Brain (organoid and tissue), 16 donors: ENCODE measurements at places on chromosomes 6 and 20.

DNA sequence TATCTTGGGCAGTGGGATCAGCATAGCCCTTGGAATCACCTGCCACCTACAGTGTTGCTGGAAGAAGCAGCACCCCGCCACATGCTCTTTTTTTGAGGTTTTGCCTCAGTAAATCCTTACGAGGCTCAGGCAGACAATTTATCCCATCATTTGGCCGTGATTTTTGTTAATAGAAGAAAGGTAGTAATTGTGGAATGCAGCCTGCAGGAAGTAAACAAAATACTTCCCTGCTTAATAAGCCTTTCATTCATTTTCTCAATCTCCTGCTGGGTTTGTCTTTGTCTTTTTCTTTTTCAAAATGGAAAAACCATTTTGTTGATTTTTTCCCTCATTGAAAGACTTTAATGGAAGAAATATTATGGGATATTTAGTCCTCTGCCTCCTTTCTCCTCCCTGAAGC is 93.7 kb upstream of the CD83 start:
- no peak for DNase-seq

DNA sequence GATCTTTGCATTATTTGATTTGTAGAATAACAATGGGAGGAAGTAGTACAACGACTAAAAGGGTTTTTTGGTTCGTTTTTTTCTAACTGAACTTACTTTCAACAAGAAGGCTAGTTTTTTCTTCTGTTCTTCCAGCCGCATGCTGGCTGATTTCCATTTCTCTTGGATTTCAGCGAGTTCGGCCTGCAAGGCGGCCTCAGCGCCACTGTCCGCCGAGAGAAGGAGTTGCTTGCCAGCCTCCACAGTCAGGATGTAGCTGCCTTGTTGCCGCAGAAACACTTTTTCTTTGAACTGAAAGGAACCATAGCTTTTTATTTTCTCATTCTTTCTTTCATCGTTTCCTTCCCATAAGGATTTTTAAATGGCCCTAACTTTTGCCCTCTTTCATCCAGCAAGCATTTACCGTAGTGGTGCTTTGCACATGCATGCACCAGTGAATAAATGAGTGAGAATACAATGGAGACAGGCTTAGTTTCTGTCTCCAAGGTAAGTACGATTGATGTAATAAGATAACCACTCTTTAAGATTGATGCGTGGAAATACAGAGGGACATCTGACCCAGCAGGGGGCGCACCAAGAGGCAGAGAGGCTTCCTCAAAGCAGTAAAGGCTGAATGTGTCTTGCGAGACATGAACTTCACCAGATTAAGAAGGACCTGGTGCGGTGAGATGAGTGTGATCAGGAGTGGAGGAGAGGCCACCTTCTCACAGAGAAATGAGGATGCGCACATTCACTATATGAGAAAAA is 398.8 kb downstream of the ESR1 start:
- no peak for DNase-seq

DNA sequence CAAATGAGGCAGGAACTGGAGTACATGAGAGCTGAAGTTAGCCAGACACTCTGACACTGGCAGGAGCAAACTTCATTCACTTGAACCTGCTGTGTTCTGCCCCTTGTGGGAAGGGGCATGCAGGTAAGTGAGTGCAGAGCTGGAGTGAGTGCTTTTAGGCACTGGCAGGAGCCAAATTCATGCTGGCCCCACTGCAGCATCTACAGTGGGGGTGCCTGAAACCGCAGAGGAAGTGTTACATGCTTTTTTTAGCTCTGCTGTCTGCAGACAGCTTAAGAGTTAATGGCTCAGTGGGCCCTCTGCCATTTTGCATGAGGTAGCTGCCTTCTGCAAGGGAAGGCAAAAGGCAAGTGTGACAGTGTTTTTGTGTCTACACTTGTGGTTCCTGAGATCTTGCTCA is 167.9 kb upstream of the SYNCRIP start:
- DNase-seq = no peak

DNA sequence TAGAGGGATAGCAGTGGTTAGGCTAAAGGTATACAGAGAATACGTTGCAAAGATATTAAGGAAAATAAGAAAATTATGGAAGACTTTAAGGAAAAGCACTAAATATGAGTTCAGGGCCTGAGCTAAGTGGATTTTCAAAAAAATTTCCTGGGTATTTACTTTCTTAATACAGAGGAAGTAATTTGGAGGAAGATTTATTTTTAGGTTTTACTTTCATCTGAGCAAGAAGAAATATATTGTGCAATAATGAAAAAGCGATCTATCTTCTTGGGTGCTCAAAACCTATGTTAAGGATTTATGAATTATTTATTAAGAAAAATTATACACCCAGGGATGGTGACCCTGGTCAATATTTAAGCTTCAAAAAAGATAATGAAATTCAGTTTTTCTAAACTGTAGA is 224.7 kb downstream of the PLCB1 start:
- DNase-seq = no peak

GRCh38 chr6:26249707-26249956 is 115.4 kb upstream of the BTN3A2 start:
- DNase-seq = peak; percentile 82

- peak; percentile 73 for DNase-seq
Measured at GRCh38 chr6:90074161-90074850, 180.0 kb downstream of the GJA10 start.

- DNase-seq = no peak
Measured at GRCh38 chr6:3361312-3362037, 95.4 kb downstream of the SLC22A23 start.

DNA sequence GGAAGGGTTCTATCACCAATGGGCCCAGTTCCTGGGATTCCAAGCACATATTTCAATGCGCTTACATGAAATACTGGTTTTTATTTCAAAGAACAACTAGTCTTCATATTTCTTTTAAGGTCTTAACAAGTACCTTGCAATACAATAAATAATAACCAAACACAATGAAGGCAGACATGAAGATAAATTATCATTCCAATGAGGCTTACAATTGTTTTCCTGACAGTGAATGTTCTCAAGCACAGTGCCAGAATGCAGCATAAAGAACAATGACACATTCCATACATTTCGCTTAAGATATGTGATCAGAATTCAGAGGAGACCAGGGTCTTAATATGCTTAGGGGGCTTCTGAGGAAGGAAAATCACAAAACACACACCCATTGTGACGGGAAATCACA is 26.3 kb downstream of the RAMACL start:
- DNase-seq = no peak

GRCh38 chr6:18596531-18596835 is 209.3 kb downstream of the RNF144B start:
- DNase-seq = no peak

DNA sequence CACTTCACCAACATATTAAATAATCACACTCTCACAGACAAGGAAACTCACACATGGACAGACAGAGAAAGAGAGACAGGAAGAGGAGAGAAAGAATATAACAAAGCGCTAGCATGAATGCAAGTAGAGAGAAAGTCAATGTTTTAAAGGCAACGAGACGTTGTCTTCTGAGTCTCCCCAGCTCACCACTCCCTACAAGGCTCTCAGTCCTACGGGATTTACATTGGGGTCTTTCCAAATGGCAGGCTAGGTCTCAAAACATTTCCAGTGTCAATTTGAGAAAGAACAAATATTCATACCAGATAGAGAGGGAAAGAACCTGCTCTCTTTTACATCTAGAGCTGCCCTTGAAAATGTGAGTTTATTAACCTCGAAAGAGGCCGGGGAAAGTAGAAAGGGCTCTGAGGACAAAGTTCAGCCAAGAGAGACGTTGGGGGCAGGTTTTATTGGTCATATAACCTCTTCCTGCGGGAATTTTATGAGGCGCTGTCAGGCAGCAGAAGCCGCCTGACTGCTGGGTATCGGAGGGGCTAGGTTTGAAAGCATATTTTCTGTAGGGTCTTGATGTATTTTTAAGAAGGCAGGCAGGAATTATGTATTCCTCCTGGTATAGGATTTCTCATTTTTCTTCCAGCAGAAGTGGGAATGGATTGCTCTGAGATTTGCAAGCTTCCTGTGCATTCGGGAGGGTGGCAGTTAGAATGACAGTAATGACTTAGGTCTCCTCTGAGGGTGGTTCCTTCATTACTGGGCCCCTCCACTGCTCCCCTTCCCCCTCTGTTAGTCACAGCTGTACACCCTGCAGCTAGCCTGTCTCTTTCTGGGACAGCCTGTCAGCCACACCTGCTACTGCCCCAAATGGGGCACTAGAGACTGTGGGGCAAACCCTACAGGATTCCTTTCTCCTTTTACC is 34.4 kb upstream of the KIF16B start:
- peak; percentile 7 for DNase-seq

DNA sequence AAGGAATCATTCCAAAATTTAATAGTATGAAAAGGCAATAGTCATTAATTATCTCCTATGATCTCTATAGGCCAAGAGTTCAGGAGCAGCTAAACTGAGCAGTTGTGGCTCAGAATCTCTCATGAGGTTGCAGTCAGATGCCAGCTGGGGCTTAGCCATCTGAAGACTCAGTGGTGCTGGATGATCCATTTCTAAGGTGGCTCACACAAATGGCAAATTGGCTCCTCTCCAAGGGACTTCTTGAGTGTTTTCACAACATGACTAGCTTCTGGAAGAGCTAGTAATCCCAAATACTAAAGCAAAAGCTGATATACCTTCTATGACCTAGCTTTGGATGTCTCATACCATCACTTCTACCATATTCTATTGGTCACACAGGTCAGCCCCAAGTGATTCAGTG is 104.2 kb downstream of the HAO1 start:
- no peak for DNase-seq

DNA sequence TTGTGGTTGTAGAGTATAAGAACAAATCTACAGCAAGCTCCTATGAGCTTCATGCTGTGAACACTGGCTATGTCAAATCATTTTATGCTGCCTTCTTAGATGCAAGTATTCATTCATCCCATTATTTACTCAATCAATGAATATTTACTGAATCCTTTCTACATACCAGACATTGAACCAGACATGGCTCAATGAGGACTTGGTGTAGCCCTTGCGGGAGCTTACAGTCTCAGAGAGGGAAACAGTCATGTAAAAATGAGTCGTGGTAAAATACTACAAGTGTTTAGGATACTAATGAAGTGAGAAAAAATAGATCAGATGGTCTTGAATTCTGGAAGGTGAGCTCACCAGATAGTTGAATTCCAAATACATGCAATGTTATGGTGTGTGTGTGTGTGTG is 44.8 kb upstream of the ENPP1 start:
- no peak for DNase-seq

DNA sequence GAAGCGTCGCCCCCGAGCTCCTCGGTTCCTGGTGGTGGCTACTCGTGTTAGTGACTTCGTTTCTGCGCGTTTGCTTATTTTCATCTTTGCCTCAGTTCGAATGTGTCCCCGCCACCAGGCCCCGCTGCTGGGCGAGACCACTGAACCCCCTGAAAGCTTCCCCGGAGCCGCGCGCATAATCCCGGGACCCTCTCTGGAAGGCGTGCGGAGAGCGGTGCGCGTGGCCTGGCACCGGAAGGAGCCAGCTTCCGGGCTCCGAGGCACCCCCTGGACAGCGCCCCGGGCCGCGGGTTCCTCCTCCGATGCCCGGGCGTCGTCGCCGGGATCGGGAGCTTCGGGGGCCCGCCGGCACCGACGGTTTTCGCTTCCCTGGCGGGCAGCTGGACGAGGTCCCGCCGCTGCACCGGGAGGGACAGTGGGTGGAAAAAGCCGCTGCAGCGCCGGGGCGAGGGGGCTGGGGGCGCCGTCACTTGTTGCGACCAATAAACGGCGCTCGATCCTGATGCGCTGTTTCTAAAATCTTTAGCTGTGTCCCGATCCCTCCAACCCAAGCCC is 643 bp upstream of the SLC35D3 start:
- peak; percentile 60 for DNase-seq

DNA sequence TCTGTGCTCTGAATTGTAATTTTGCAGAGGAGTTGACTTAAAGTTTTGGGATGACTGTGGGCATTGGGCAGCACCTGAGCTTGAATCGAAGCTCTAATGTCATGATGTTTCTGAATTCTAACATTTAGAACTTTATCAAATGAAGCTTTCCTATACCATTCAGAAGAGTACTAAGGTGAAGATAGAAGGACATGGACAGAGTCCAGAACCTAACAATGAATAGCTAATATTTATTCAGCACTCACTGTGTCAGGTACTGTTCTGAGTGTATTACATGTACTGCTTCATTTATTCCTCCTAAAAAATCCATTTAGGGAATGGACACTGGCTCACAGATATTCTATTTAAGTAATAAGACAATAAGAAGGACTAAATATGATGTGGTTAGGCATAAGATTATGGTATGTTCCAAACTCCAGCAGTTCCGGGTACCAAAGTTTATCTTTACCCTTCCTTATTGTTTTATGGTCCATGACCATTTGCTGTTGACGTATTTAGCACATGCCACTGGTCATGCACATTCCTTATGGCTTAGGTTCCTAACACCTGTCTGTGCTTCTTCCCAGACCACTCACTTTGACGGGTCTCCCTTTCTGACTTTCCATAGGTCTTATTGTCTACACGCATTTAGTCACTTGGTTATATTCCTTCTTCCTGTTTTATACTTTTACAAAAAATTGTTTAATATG is 20.3 kb downstream of the BCKDHB start:
- no peak for DNase-seq

GRCh38 chr20:18728870-18729224 is 84.7 kb upstream of the SCP2D1 start:
- no peak for DNase-seq

- DNase-seq = no peak
Measured at GRCh38 chr6:29745855-29746449, 22.7 kb downstream of the HLA-F start.

DNA sequence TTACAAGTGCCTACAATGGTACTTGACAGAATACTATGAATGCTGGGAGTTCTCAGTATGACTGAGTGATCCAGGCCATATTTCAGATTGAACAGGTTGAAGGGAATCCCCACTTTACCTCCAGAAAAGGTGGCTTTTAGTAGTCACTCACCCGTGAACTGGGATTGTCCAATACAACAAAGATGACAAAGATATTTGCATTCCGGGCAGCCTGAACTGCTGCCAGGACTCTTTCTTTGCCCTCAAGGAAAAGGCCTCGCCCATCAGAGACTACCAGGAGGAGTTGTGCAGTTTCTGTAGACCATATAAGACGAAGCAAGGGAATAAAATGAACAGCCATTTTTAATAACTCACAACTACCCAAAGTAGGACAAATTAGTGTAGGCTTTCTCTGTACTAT is 6.3 kb upstream of the LYRM2 start:
- no peak for DNase-seq

- DNase-seq = no peak
Measured at GRCh38 chr20:59002874-59003399, 4.1 kb downstream of the CTSZ start.

DNA sequence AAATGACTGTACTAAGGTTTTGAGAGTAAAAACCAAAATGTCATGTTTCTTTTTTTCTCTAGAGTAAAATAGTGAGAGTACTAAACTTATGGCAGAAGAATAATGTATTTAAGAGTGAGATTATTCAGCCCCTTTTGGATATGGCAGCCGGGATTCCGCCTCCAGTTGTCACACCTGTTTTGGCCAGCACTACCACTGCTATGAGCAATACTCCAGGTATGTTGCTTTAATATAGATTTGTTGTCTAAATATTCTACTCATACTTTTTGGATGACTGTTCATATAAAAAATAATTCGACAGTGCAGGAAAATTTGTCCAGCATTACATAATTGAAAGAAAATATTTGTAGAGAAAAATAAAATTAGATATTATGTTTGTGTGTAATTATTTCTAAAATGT is 59.5 kb downstream of the SCAF8 start:
- no peak for DNase-seq

GRCh38 chr20:63861981-63862901 is 943 bp downstream of the ABHD16B start:
- no peak for DNase-seq
